Stimulated activated CD4-positive, alpha-beta T cell treated with anti-CD3 and anti-CD28 coated beads, Interleukin-1b, Interleukin-23, amount 100 ng/mL, for 1 hour (primary cell): ENCODE measurements at places on chromosomes 13 and 19.

- no peak for DNase-seq
Observed at GRCh38 chr13:102460806-102461205, 59.0 kb upstream of the FGF14 start.

- DNase-seq: no peak
Observed at GRCh38 chr19:58117841-58118575, 20.0 kb upstream of the ZSCAN18 start.

DNA sequence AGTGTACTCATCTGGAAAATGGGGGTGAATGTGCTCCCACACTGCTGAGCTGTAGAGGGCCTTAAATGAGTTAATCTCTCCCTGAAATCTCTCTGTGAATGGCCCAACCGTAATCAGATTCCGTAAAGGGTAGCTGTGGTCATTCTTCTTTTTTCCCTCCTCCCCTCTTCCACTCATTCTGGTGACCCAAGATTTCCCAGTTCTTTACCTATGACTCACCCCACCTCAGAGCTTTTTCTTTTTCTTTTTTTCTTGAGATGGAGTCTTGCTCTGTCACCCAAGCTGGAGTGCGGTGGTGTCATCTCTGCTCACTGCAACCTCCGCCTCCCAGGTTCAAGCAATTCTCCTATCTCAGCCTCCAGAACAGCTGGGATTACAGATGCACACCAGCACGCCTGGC, 33.3 kb upstream of the MUC16 start:
- DNase-seq: no peak

DNA sequence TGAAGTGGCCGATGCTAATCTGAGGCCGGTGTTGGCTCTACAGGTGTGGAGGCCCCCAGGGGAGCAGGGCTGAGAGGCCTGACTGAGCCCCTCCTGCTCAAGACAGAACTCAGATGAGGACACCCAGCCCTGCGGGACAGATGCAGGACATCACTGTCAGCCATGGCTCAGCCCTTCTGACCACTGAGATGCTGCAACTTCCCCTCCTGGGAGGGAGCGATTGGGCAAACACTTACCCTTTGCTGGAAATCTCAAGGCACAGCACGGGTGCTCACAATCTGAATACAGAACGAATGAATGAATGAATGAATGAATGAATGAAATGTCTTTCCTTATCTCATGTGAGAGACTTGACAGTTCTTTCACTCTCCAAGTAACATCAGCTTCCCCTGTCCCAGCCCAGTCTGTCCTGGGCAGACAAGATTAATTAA, 3.5 kb upstream of the SIGLEC7 start:
- DNase-seq: no peak

DNA sequence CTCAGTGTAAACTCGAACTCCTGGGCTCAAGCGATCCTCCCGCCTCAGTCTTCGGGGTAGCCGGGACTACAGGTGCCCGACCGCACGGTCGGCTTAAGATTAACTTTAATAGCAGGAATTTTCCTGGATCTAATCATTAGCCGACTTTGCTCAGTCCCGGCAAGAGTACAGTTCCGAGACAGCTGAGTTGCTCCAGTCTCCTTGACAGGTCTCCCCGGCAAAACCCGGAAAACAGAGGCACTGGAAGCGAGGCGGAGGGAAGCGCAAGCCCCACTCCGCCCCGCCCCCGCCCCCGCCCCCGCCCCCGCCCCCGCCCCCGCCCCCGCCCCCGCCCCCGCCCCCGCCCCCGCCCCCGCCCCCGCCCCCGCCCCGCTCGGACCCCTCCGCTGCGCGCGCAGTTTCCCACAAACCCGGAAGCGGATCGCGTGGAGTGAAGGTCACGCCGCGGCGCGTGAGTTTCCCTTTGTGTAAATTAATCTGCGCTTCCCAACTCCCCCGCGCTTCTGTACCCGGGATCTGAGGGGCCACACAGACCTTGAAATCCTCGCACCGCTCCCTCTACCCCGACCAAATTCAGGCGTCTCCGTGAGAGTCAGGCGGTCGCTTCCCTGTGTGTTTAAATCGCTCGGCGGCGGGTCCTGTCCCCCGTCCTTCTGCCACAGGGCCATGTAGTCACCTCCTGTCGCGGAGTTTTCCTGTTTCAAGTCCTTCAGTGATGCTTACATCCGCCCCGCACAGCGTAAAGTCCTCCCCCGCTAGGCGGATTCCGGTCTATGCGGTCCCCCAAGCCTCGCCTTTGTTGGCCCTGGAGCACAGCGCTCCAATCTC, at the start of gene ZNF480:
Gene ZNF480 (plus strand): TSS at position 397 of the 828 bp plus-strand sequence. CDS start 3,244 bp downstream, outside the sequence.
- DNase-seq: peak; percentile 69

GRCh38 chr13:97753942-97754670, 199.4 kb upstream of the IPO5 start:
- no peak for DNase-seq

DNA sequence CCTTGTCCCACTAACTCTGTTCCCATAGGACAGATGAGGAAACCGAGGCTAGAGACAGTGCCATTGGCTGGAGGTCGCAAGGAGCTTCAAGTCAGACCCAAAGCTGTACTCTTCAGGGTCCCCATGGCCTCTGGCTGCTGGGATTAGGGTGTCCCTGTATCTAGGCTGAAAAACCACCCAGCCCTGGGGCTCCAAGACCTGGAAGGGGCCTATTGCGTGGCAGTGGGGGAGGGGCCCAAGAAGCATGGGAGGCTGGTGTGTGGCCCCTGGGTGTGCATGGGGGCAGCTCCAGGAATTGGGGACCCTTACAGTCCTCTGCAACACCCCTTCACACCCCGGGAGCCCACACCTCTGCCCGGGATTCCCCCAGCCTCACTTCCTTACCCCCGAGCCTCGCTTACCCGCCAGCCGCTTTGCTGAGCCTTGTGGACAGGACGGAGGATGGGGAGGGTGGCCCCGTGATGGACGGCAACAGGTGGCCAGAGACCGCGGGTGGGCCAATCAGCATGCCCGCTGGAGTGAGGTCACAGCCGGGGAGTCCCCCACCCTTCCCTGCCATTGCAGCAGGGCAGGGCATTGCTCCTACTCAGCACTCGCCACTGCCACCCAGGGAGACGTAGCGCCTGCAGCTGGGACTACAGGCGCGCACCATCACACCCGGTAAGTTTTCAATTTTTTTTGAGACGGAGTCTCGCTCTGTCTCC, at the start of gene JSRP1:
Gene JSRP1 (minus strand): TSS at position 436 of the 704 bp plus-strand sequence. CDS start 1,103 bp downstream, outside the sequence.
- DNase-seq: no peak

DNA sequence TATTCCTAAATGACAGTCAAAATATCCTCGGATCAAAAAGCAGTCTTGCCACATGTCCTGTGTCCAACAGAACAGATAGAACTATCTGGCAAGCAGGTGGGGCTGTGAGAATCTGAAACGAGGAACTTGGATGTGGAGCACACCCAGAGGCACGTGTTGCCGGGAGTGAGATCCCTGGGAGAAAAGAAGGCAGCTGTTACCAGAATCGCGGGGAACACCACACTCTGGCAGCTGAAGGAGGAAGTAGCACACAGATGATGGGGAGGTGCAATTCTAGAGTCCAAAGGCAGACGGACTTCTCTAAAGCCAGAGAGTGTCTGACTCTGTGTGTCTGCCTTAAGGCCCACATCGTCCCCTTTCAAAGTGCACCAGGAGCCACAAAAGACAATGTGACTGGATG, 22.3 kb downstream of the SLC7A1 start:
- DNase-seq: no peak

GRCh38 chr13:83503424-83503823, 378.9 kb downstream of the SLITRK1 start:
- DNase-seq: no peak

- peak; percentile 6 for DNase-seq
Observed at GRCh38 chr13:29472332-29472961, 123.0 kb downstream of the SLC7A1 start.

GRCh38 chr19:10420444-10421239, at the start of gene PDE4A:
TSS of gene PDE4A (plus strand) at chr19:10420538. CDS start at chr19:10420765, 227 bp downstream.
- no peak for DNase-seq

DNA sequence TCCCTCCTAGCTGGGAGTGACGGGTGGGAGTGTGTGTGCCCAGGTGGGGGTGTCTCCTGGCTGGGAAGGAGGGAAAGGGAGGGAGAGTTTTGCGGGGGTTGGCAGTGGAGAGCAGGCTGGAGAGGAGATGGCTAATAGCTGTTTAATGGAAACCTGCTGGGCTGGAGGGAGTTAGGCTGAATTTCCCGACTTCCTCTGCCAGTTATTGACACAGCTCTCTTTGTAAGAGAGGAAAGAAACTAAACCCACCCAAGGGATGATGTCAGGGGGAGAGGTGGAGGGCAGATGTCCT, 10.2 kb upstream of the ILF3 start:
- DNase-seq: no peak

DNA sequence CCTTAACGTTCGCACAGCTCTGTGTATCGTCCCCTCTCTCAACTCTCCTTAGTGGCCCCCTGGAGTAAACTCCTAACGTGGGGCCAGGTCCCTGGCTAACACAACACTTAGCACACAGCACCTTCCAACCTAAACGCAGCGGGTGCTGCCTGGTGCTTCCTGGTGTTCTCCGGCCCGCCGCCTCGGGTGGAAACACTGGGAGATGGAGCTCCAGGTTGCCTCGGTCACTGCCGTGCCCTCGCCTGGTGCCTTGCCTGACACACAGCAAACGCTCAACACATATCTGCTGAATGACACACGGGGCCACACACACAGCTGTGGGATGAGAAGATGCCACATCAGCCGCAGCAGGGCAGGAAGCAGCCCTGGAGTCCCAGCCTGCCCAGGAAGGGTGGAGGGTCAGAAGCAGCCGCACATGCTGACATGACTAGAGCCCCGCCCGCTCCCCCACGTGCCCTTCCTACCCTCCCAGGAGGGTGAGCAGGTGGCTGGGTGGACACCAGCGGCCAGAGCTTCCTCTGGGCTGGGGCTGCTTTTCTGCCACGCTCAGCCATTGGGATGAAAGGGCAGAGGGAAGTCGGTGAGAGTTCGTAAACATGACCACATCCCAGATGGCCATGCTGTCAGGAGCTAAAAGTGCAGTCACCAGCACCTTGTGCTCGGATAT, 6.6 kb downstream of the PEPD start:
- DNase-seq: no peak

GRCh38 chr19:310781-311496, 19.7 kb upstream of the PLPP2 start:
- no peak for DNase-seq

GRCh38 chr19:51514866-51515481, 13.4 kb upstream of the SIGLEC12 start:
- DNase-seq: no peak

DNA sequence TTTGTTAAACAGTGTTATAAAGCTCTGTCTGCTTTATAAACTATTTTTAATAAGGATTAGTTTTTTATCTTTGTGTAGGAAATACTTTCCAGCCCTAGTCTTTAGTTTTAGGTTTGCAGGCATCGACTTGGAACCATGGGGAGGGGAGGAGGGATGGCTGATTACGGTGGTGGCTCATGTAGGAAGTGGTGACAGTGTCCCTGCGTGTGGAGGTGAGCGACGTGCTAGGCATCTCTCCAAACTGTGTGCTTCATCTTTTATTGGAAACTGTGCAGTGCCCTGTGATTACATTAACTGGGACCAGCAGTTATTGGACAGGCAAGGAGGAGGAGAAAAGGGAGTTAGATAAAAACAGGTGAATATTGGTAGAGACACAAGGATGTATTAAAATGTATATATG, 203.8 kb downstream of the ATP8A2 start:
- no peak for DNase-seq

GRCh38 chr19:33432015-33432414, 58.5 kb downstream of the CEBPG start:
- DNase-seq: no peak

DNA sequence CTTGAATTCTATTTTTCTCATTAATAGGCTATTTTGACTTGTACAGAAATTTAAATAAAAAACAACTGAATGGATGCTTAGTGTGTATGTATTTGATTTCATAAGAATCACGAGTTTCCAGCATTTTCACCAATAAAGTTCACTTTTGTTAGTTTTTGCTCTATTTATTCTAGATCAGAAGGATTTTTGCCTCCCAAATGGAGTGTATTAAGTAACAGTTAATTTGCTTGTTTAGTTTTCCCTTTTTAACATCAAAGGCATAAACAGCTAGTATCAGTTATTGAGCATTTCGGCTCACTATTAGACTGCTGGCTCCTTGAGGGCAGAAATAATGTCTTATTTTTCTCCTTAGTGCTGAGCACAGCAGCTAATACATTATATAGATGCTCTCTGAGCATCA, 414.1 kb downstream of the FGF9 start:
- DNase-seq: no peak

GRCh38 chr13:62287764-62288163, 872.1 kb upstream of the PCDH20 start:
- DNase-seq: no peak

DNA sequence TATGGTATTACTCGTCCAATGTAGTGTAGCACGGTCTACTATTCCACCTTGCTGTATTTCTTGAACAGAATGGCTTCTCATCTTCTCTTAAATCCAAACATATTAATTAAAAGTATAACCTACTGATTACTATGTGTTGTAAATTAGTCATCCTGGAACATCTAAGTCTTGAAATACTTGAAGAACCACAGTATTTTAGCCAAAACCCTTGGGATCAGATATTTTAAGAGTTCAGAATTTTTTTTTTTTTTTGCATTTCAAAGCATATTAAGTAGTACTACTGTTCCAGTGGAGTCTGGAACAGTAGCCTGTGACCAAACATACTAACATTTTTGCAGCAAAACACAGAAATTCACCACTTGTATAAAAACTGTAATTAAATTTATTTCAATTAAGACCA, 30.1 kb downstream of the ZC3H13 start:
- DNase-seq: no peak

GRCh38 chr13:50596776-50597203, 246.7 kb downstream of the DLEU7 start:
- DNase-seq: no peak

- no peak for DNase-seq
Observed at GRCh38 chr13:100984085-100984705, 309.6 kb upstream of the TMTC4 start.

DNA sequence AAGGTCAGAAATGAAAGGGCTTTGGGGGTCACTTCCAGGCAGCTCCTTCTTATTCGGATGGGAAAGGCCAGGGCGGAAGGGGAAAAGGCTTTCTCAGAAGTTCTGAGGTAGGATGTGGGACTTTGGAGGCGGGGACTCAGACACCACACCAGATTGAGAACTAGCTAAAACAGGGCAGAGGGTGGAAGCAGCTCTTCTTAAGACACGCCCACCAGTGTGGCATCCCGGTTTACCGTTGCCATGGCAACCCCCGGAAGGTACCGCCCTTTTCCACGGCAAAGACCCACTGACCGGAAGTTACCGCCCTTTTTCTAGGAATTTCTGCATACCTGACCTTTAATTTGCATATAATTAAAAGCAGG, 3.8 kb upstream of the LILRA5 start:
- DNase-seq: no peak

DNA sequence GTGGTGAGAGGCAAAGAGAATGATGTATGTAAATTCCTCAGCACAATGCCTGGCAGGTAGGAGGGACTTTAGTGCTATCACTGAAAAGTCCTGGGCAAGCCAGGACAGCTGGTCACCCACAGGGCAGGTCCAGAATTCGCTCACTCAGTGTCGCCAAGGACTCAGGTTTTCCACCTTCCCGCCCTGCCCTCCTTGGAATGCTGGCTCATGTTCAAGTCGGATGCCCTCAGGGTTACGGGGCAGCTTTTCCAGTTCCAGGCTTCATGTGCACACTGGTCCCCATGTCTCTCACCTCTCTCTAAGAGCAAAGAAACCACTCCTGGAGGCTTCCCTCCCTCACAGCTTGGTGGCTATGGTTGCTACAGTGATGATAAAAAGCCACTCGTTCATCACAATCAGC, 24.8 kb upstream of the NAXD start:
- DNase-seq: no peak
